NAMALWA (cell line): ENCODE measurements at places on chromosomes 6 and 20.

GRCh38 chr20:19876828-19877460 is 118.9 kb downstream of the RIN2 start:
- no peak for DNase-seq

GRCh38 chr6:148700741-148701311 is 46.0 kb upstream of the UST start:
- DNase-seq: peak; percentile 56

DNA sequence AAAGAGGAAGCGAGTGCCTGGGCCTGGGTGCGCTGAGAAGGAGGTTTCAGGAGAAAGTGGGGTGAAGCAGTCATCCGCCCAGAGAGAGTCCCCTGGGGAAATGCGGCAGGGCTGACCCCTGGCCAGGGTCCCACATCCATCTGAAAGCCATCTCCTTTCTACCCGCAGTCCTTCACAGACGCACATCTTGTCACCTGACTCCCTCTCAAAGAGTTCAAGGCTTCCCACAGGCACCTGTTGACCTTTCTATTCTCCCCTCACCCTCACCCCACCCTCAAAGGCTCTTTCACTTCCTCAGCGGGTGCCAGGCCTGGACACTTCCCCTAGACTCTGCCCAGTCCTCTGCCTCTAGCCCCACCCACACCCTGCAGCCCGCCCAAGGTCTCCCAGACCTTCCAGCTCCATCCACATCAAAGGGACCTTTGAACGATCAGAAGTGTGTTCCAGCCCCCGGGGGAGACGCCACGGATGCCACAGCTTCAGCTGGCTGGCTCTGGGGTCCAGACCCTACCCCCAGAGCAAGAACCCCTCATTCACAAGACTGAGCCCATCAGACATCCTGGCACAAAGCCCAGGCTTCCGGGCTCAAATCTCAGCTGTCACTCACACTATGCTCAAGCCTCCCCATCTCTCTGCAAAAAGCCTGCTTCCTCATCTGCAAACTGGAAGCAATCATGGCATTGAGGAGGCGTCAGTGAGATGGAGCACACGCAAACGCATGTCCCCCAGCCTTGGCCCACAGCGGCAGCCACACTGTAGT is 2.1 kb downstream of the CTSZ start:
- peak; percentile 93 for DNase-seq

DNA sequence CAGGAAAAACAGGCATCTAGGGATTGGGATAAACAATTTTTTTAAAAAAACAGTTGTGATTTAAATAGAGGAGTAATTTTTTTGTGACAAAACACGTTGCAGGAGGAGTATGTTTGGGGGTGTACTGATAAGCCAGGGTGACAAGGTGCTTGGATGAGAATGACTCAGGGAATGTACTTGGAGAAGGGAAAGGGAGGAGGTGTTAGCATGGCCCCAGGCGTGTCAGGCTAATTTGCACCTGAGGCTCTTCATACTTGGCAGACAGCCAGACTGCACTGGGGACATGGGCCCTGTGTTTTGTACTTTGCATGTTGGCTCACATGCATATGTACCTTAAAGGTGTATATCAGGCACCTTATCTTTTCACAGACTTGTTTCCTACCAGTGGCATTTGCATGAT is 22.8 kb downstream of the PANK2 start:
- DNase-seq: no peak
